Stimulated activated CD4-positive, alpha-beta T cell treated with anti-CD3 and anti-CD28 coated beads, TNF-alpha, amount 100 ng/mL, for 4 hours (primary cell): ENCODE measurements at places on chromosomes 4 and X.

GRCh38 chr4:79798047-79798446 lies 275.0 kb downstream of the ANTXR2 start:
- DNase-seq = no peak

DNA sequence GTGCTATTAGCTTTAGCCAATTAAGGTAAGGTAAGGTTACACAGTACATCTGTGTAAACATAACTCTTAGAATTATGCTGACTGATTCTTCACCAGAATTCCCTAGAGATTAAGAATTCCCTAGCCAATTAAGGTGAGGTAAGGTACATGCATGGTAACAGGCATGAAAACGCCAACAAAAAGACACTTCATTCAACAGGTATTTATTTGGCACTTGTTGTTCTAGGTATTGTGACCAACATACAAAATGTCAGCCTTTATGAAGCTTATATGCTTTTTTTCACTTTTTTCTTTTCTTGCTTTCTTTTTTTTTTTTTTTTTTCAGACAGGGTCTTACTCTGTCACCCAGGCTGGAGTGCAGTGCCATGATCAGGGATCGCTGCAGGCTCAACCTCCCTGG lies 47.2 kb downstream of the EDNRA start:
- no peak for DNase-seq

GRCh38 chr4:142519342-142519741 lies 326.8 kb downstream of the INPP4B start:
- no peak for DNase-seq

- DNase-seq = no peak
Observed at GRCh38 chrX:76029385-76029784, 143.5 kb upstream of the PBDC1 start.

DNA sequence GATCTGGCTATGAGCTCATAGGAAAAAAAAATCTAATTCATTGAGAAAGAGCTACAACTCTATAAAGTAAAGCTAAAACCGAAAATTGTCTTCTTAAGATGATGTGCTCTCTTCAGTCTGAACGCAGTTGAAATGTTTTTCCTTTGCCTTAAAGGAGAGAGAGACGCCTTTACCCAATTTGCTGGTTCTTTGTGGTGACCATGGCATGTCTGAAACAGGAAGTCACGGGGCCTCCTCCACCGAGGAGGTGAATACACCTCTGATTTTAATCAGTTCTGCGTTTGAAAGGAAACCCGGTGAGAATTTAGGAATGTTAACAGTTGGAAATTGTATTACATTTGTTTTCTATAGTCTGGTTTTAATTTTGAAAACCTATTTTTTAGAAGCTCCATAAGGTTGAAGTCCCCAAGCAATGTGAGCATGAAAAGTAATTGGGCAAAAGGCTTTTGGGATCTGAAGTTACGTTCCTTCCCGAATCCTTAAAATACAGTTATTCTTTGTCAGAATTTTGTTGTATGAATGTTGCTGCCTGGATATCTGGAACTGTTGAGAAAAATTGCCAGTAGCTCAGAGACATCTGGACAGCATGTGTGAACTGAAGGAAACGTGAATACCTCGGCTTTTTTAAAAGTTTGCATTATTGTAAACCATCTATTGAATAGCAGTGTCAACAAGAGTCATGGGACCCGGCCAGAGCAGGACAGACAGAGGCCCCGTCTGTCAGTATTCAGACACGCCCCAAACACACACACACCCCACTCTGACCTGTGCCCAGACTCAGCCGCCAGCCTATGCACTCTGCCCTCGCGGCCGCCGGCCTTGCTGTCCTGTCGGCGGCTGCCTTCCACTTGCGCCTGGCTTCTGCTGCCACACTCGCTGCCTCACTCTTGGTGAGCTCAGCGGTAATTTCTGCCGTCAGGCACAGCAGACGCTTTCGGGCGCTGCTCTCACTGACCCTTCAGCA lies 9.9 kb downstream of the PIGG start:
- DNase-seq = no peak

GRCh38 chr4:84480082-84480481 lies 19.0 kb downstream of the NKX6-1 start:
- DNase-seq = no peak

DNA sequence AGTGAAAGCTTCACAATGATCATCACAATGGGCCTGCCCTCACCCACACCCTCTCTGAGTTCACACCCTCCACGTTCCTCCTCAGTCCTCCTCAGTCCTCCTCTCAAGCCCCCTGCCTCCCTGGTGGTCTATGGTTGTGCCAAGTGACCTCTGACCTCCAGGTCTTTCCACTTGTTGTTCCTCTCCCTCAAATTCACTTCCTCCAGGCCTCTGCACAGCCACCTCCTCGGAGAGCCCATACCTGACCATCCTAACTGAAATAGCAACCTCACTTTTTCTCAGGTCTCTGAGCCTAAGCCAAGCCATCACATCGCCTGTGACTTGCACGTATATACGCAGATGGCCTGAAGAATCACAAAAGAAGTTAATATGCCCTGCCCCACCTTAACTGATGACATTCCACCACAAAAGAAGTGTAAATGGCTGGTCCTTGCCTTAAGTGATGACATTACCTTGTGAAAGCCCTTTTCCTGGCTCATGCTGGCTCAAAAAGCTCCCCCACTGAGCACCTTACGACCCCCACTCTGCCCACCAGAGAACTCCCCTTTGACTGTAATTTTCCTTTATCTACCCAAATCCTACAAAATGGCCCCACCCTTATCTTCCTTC lies 293.4 kb upstream of the TENM3 start:
- DNase-seq = no peak

- no peak for DNase-seq
Observed at GRCh38 chr4:105145156-105145902, 1.3 kb upstream of the TET2 start.

DNA sequence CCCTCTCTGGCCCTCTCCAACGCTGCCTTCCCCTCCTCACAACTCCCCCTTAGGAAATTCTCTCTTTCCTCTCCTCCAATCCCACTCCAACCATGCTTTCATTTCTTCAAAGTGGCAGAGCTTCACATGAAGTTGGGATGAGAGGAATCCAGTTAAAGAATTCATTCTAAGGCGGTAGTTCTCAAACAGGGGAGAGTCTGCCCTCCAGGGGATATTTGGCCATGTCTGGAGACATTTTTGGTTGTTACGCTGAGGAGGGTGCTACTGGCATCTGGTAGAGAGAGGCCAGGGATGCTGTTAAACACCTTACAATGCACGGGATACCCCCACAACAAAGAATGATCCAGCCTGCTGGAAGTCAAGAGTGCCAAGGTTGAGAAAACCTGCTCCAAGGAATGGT lies 40.5 kb upstream of the PHKA2 start:
- no peak for DNase-seq

DNA sequence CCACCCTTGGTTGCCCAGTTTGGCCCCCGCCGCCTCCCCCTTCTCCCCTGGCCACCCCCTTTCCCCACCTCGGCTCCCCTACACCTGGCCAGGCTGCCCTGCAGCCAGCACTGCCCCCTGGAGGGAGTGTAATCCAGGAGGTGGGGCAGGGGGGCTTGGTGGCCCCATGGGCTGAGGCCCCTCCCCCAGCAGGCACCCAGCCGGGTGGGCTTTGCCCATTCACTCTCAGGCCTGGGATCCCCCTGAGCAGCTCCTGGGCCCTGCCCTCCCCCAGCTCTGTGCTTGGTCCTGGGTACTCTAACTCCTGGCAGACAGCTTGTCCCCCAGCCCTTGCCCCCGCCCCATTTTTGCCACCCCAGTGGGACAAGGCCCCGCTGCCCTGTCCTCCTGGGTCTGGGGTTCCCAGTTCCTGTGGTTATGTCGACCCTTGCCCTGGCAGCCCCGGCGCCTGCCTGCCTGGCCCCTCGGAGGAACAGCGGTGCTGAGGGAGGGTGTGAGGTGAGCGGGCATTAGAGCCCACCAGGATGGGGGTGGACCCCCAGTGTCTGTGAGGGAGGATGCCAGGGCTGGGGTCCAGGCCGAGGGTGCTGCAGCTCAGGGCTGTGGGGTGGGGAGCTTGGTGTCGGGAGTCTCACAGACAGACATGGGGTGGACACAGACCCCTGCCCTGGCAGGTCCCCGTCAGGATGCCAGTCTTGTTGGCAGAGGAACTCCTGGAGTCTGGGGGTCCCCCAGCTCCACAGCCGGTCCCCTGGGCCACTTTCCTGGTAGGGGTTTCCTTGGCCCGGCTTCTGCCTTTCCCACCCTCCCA lies 10.2 kb downstream of the NAT8L start:
- DNase-seq = no peak
